ENCODE measurements at places on chromosomes 5 and 9.

DNA sequence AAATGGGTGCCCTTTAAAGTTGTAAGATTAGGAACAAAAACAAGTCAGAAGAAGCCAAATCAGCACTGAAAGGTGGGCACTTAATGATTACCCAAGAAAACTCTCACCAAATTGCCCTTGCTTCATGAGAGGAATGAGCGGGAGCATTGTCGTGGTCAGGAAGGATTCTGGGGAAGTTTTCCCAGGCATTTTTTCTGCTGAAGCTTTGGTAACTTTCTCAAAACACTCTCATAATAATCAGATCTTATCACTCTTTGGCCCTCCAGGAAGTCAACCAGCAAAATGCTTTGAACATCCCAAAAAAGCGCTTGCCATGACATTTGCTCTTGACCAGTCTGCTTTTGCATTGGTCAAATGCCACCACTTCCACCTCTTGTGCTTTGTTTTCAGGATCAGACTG is 10.4 kb upstream of the PCDHGC3 start:
- no peak for DNase-seq

DNA sequence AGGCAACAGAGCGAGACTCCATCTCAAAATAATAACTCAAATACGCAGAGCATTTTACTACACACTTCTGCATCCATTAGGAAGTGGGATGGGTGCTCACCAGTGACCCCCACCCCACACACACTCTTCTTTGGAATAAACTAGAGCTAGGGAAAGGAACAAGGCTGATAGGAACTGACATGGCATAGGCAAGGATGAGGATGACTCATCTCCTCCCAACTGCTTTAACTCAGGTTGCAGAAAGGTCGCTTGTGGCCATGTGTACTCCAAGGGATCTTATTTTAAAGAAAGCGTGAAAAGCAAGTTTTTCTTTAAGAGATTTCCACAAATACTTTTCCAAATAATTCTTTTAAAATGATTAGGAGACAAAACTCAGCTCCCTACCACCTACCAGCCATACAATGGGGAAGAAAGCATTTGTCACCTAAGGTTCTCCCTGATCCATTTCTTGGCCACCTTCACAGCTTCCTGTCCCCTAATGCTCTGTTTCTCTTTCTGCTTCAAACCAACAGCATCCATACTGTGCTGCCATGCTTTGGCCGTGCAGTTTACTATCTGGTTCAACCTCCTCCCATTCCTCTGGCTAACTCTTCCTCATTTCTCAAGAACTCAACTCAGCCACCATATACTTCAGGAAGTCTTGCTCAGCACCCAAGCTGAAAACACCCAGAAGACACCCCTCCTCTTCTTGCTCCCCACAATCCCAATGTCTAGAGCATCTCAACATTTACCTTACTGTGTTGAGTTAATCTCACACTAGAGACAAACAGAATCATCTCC is 211.9 kb downstream of the ACTL7B start:
- no peak for DNase-seq

DNA sequence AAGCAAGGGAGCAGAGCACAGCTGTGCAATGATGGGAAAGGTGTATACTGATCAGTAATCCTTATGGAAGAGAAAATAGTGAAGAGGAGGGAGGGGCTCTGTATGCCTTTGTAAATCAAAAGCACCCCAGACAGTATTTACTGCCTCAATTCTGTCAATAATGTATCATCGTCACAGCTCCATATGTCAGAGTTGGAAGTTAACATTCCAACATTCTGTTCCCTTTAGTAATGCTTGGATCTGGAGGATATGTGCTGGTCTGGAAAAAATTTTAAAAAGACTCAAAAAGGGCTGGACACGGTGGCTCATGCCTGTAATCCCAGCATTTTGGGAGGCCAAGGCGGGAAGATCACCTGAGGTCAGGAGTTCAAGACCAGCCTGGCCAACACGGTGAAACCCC is 310.4 kb downstream of the ACTL7B start:
- no peak for DNase-seq

DNA sequence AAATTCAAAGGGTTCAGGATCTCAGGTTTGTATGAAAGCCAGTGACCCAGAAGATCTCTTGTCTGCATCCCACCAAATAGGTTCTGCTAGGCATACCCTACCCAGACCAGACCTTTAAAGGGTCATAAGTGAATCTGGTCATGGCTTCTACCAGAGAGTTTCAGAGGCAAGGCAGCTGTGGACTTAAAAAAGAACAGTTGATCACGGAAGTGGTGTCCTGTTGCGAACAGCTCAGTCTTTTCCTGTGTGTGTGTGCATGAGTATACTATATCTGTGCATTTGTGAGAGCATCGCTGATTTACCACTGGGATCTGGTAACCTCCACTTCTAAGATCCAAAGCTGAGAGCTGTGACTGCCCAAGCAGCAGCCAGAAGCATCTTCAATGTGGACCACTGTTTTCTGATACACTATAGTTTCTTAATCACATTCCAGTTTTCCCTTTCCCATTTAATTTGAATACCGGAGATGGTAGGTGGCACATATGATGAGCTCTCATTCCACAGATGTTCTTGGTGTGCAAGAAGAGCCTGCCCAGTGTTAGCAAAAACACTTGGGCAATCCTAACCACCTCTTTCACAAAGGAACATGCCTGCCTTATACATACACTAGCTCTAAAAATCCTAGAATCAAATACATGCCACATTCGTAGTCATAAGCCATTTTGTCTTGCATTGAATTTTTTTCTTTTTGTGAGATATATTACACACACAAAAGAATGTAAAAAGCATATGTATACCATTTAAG is 36.2 kb upstream of the OR2S2 start:
- no peak for DNase-seq

- no peak for DNase-seq
Observed at GRCh38 chr9:108272349-108272899, 583.4 kb downstream of the ACTL7B start.

GRCh38 chr5:154757814-154758406 is 2.7 kb downstream of the LARP1 start:
- DNase-seq, result peak; percentile 32

DNA sequence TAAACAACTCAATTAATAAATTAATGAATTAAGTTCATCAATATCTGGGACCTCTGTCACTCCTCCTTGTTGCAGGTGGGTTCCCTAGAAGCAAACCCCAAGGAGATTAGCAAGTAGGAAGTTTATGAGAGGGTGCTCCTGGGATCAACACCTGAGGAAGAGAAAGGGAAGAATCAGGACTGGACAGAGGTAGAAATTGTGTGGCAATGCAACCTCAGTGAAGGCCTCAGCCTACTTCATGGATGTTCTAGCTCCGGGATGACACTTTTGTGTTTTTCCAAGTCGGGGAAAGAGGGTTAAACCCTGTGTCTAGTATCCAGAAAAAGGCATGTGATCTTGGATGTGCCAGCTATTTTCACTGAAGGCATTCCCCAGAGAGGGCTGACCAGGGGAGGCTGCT is 23.2 kb downstream of the MAMDC2 start:
- DNase-seq, result no peak

DNA sequence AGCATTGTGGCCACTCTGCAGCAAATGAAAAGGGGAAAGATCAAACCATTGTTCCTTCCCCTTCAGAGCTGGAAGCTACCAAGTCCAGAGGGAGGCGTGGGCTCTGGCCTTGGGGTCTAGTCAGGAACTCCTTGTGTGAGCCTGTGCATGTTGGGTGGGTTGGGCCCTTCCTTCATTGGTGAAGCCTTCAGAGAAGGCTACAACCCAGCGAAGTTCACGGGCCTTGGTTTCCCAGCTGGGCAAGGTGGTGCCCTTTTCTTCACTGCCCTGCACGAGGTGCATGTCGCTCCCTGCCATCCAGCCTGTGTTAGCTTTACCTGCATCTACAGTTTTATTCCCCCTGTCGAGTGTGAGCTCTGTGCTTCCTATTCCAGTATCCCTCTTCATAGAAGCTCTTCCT is 84.7 kb downstream of the ZNF618 start:
- no peak for DNase-seq

DNA sequence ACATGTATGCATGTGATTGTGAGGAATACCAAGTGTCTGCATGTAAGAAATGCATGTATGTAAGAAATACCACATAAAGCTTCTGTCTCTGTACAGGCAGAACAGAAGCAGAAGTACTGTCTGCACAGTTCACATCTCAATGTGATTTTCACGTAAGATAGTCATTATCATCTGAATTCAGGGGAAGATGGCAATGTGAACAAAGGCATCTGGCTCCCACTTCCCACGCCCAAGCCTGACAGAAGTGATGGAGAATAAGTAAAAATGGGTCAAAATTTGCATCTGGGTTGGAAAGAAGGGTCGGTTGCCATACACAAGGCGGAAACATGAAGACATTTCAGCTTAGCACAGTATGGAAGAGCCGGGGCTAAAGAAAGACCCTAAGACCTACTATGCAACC is 71.7 kb downstream of the SUSD1 start:
- DNase-seq, result no peak

- no peak for DNase-seq
Observed at GRCh38 chr9:136921307-136921706, 23.2 kb downstream of the FBXW5 start.

- DNase-seq, result no peak
Observed at GRCh38 chr5:80964919-80965318, 4.8 kb downstream of the RASGRF2 start.

- DNase-seq, result no peak
Observed at GRCh38 chr5:151037561-151038411, 17.4 kb downstream of the GPX3 start.

GRCh38 chr5:137113161-137113560 is 386.0 kb downstream of the SPOCK1 start:
- DNase-seq, result no peak

DNA sequence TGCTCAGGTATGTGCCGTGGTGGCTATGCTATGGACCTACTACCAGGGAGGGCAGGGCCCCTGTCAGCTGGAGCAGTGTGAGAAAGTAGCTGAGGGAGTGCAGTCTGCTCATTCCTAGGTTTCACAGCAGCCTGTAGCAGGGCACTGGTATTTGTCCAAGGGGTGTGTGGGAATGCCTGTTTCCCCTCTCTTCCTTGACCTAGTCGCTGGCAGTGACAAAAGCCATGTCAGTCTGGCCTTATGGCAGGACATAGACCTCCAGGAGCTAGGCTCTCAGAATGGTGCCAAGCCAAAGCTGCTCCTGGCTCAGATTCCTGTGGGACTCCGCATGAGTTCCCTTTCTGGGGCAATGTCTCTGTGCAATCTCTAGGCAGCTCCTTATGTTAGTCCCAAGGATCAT is 253.9 kb upstream of the TYRP1 start:
- DNase-seq, result no peak

DNA sequence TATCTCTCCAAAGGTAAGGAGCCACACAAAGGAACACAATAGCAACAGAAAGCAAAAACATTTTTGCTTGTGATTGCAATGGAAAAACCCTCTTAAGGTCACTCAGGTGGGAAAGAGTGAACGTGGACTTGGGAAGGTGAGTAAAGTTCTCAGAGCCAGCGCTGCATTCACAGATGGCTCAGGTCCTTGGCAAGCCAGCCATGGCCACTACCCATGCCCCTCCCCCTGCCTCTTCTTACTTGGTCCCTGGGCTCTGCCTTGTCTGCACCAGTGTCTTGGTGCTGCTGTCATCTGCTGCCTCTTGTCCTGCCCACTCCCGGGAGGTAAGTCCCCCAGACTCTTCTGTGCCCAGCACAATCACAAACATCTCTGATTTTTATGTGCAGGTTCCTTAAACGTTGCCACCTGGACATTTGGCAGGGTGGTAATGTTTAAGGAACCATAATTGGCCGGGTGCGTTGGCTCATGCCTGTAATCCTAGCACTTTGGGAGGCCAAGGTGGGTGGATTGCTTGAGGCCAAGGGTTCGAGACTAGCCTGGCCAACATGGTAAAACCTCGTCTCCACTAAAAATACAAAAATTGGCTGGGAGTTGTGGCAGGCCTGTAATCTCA is 74.6 kb downstream of the FEM1C start:
- no peak for DNase-seq

DNA sequence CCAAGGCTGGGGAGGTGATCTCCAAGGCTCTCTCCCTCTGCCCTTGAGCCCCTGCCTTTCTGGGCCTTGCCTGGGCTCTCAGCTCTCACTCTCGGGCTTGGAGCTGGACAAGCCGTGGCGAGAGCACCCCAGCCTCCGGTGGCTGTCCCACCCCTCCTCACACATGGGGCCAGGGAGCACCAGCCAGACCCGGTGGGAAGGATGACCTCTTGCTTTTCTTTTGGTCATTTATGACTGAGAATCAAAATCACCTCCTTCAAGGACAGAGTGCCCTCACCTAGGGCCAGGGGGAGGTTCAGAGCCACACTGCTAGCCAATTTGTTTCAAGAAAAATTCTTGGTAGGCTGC is 14.1 kb downstream of the TCF7 start:
- DNase-seq, result no peak

DNA sequence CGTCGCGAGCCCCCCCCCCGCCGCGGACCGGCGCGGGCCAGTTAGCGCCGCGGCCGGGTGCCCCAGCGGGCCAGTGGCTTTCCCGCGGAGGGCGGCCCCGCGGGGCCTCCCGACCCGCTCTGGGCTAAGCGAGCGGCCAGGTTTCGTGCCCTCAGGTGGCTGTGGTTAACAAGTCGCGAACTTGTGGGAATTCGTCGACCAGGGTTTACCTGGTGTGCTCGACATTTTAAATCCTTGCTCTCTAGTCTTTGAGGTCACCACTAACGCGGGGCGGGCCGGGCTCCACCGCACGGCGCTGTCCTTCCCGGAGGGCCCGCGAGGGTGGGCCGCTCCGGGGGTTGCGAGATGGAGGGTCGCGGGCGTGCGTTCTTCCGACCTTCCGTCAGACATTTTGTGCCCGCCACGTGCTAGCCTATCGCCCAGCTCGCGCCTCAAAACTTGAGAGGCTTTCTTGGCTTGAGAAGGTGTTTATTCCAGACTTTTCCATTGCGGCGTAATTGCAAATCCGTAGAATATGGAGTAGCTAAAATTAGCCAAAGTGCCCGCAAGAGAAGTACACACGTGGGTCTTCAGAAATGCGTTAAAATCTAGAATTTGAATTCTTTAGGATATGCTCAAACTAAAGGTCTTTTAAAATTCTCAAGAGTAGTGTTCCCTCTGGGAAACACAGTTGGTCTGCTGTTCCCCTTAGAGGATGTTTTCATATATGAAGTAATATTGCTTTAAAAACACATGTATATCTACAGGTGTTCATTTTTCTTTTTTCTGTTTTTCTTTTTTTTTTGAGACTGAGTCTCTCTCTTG is 2.1 kb downstream of the ANP32B start:
- DNase-seq, result no peak

- DNase-seq, result no peak
Observed at GRCh38 chr5:69167493-69167855, 524 bp downstream of the CCNB1 start.

- no peak for DNase-seq
Observed at GRCh38 chr5:57034201-57034916, 82.4 kb upstream of the MIER3 start.

- no peak for DNase-seq
Observed at GRCh38 chr9:2126331-2126803, 111.2 kb downstream of the SMARCA2 start.

GRCh38 chr5:73908395-73908794 is 282.4 kb downstream of the ARHGEF28 start:
- no peak for DNase-seq

DNA sequence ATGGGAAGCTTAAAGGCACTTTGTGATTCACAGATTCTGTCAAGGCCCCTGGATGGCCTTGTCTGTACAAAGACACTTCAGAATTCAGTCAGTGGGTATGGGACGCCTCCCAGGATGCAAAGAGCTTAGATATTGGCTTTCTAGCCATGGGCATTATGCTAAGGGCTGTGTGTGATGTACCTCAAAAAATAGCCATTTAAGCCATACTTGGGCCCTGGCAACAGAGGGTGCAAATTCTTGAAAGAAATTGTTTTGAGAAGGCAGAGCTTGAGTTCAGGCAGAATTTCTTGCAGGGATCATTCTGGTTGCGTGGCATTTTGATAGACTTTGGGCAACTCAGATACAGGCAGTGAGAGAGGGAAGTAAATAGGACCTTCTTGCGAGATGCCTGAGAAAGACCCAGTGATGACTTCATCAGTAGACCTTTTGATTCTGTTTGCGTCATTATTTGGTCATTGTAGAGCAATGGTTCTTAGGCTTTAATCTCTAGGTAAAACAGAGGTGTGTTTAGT is 3.9 kb downstream of the CYFIP2 start:
- DNase-seq, result no peak

Measured in stimulated activated CD4-positive, alpha-beta T cell treated with anti-CD3 and anti-CD28 coated beads, Interleukin-1b, Interleukin-23, amount 100 ng/mL, for 24 hours (primary cell).